ENCODE measurements at places on chromosomes 13 and 19. TPM values are rescaled to one million over a fixed set of nuclear protein-coding genes. Genes with fewer than 3 reads are reported as not detected.

DNA sequence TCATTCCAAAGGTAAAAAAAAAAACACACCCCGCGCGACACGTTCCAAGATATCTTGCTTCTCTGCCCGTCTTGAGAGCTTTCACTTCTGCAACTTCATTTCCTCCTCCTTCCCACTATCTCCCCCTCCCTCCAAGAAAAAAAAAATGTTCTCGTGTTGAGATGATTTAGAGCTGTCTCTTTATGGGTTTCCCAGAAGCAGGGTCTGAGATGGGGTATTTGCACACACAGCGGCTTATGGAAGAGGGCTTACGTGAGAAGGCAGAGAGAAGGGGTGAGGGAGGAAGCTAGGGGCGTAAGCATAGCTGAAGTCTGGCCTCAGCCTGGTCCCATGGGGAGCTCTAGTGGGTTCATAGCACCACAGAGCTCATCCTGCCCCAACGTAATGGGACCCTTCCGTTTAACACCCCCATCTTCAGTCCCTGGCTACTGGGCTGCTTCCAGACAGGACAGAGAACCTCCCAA, 31.3 kb upstream of the USE1 start:
- no peak for DNase-seq

DNA sequence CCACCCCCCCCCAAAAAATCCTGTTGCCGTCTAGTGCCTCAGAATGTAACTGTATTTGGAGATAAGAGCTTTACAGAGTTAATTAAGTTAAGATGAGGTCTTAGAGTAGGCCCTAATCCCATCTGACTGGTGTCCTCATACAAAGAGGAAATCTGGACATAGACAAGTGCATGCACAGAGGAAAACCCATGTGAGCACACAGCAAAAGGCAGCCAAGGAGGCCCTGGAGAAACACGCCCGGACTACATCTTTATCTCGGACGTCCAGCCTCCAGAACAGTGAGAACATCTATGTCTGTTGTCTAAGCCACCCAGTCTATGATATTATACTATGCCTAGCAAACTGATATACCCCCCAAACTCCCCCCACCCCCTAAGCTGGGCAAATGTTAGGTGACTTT, 193.8 kb downstream of the KATNAL1 start:
- no peak for DNase-seq

DNA sequence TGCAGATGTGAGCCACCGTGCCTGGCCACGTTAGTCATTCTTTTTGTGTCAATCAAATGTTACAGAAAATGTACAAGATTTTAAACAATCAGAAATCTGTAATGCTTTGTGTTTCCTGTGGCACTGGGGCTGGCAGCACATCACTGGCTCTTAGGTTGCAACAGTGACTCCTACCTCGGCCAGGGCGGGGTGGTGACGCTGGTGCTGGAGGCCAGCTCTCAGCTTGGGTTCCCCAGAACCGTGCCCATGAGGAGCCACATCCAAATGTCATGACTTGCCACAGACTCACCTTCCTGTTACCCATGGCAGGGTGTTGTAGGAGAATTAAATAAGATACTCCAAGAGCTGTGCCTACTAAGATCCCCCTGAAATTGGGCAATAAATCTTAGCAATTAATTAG, 161.7 kb downstream of the TEX29 start:
- DNase-seq = no peak

DNA sequence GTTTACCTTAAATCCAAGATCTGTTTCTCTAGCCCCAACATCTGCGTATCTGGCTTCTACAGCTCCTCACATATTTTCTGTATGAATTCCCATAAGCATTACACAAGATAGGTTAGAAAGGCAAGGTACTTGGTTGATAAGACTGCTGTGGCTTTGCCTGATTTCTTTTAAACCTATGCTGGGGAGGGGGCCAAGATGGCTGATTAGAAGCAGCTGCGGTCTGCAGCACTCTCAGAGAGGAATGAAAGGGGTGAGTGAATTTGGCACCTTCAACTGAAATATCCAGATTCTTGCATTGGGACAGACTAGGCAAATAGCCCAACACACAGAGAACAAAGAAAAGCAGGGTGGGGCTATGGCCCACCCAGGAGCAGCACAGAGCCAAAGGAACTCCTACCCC, 12.2 kb upstream of the DLEU7 start:
- DNase-seq = no peak

ZNF85 gene
- 23.0 TPM for total RNA-seq
